ENCODE measurements at places on chromosomes 7 and 10. TPM values are rescaled to one million over a fixed set of nuclear protein-coding genes. Genes with fewer than 3 reads are reported as not detected.

The PIP gene
- total RNA-seq: not detected

The SPAM1 gene
- 0.28 TPM for total RNA-seq

The FAM180A gene
- total RNA-seq: not detected

The LIPJ gene
- not detected for total RNA-seq

DNA sequence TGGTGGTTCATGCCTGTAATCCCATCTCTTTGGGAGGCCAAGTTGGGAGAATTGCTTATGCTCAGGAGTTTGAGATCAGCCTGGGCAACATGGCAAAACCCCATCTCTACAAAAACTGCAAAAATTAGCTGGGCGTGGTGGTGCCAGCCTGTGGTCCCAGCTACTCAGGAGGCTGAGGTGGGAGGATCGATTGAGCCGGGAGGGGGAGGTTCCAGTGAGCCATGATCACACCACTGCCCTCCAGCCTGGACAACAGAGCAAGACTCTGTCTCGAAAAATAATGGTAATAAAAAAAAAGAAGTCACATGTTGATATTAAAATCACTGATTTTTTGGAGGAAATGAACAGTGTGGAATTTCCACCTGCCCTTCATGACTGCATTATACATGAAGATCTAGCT lies 15.8 kb downstream of the PHYH start:
- no peaks in the 10 kb centered on the region for H3K36me3 ChIP-seq
- H3K4me1 ChIP-seq: no peaks in the 10 kb centered on the region
- no peak overlapping the region for H3K4me3 ChIP-seq
- no peak for DNase-seq

- H3K27me3 ChIP-seq: no peaks in the 10 kb centered on the region
- H3K4me3 ChIP-seq: no peak overlapping the region
- no peaks in the 10 kb centered on the region for H3K36me3 ChIP-seq
- DNase-seq: peak; percentile 49
Observed at GRCh38 chr7:138890499-138891445, 90.4 kb downstream of the KIAA1549 start.

- H3K27me3 ChIP-seq: no peaks in the 10 kb centered on the region
- H3K36me3 ChIP-seq: no peaks in the 10 kb centered on the region
- H3K4me3 ChIP-seq: no peak overlapping the region
- H3K4me1 ChIP-seq: peaks cover 22% of the 10 kb centered on the region
- H3K27ac ChIP-seq: no peak overlapping the region
Observed at GRCh38 chr7:100824499-100825214, 2.7 kb downstream of the EPHB4 start.

- H3K27ac ChIP-seq: peak overlapping the region; percentile 91
- H3K4me1 ChIP-seq: peaks cover 17% of the 10 kb centered on the region
- peak; percentile 17 for DNase-seq
- peak overlapping the region; percentile 80 for H3K4me3 ChIP-seq
Observed at GRCh38 chr10:22341190-22341925, 3.9 kb upstream of the SPAG6 start.

GRCh38 chr10:69139961-69140360 lies 16.0 kb downstream of the VPS26A start:
- no peak for DNase-seq
- no peaks in the 10 kb centered on the region for H3K4me1 ChIP-seq
- H3K4me3 ChIP-seq: no peak overlapping the region
- no peaks in the 10 kb centered on the region for H3K36me3 ChIP-seq
- H3K27ac ChIP-seq: no peak overlapping the region

DNA sequence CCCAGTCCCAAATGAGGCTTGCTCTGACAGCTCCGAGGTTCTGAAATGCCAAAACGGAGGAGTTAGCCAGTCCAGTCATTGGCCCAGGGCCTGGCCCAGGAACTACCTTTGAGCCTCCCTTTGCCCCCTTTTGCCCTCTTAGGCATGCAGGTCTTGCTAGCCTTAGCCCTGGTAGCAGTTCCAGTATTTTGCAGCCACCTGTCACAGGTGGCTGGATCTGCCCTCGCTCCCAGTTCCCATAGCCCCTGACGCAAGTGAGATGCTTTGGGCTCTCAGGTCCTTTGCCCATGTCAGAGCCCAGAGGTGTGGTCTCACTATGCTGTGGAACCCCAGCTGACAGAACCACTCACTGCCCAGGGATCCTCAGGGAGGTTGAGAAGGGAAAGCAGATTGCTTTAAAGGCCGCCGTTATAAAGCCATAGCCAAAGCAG lies 42.0 kb downstream of the GPRIN2 start:
- no peaks in the 10 kb centered on the region for H3K36me3 ChIP-seq
- no peaks in the 10 kb centered on the region for H3K4me1 ChIP-seq
- no peak overlapping the region for H3K27ac ChIP-seq
- no peak overlapping the region for H3K4me3 ChIP-seq

DNA sequence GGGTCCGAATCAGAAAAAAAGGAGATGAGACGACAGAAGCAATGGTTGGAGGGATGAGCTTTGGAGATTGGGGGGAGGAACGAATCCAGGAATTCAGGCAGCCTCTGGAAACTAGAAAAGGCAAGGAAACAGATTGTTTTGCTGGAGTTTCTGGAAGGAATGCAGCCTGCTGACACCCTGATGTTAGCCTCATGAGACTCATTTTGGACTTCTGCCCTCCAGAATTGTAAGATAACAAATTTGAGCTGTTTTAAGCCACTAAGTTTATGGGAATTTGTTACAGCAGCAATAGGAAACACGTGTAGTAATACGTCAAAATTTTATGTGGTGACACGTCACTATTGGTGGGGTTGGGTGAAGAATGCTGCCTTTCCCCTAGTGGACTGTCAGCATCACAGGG lies 25.6 kb upstream of the NPS start:
- H3K36me3 ChIP-seq: no peaks in the 10 kb centered on the region
- no peak overlapping the region for H3K27ac ChIP-seq
- H3K4me1 ChIP-seq: no peaks in the 10 kb centered on the region
- H3K4me3 ChIP-seq: no peak overlapping the region

DNA sequence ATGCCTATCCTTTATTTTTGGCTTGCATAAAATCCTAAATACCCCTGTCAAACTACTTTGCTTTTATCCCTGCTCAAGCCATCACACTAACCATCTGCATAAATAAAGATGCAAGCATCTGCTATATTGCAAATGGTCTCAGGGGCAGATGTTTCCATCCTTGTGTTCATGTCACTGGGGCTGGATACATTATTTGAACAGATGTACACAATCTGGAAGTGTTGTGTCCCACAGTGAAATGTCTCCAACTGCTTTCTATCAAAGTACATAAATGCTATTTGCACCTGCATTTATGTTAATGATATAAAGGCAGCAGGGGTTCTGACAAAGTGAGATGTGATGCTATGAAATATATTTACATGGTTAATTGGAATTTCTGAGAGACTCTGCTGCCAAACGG lies 163.1 kb downstream of the ZNF438 start:
- H3K27me3 ChIP-seq: no peaks in the 10 kb centered on the region
- no peaks in the 10 kb centered on the region for H3K4me1 ChIP-seq
- no peak for DNase-seq
- no peak overlapping the region for H3K27ac ChIP-seq

Measured in hepatocyte (in vitro differentiated cells).